ENCODE measurements at places on chromosomes 2 and 18.

DNA sequence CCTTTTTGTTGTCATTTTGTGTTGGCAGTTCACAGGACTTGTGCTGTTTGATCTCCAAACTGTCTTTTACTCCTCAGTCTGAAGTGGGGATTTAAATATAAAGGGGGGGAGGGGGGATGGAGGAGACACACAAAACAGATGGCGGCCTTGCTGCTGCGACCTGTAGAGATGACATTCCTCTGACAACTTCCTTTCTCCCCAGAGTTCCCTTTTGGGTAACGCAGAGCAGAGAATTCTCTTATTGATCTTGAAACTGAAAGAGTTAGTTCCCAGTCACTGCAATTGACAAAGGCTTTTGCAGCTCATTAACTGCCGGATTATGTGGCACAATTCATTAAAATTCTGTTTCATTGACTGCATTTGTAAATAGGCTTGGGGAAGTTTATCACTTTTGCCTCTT lies 279.3 kb downstream of the TSN start:
- no peak for DNase-seq

DNA sequence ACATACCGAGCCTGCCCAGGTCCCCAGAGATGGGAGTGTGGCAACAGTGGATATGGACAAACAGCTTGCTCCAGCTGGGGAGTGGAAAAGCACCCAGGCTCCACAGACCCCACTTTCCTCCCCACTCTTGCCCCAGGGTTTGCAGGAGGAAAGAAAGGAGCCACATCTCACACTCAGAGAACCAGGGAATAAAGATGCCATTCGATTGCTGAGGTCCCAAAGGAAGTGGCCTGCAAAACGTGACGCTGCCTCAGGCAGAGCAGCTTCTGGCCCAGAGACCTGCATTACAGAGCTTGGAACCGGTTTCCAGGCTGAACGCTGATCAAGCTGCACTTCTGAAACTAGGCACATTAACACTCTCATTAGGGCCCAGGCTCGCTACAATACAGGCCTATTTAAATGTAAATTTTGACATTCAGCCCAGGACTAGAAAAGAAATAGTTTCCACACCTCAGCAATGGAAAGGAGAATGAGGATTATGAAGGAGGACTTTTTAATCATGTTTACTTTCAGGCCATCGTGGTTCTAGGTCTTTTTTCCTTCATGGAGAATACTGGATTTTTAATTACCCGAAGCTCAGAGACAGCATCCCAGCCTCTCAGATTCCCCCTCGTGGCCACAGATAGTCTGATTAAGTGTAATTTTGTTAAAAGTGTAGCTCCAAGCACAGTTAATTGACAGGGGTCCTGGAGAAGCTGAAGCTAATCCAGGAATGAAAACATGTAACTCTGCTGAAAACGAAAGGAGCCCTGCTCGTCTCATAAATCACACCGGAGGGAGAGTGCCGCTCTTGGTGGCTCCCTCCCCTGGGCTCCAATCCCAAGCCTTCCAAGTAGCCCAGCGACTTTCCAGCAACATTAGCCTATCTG lies 221.3 kb upstream of the RAB6C start:
- DNase-seq: no peak

- no peak for DNase-seq
These were observed 744.3 kb upstream of the ACVR2A start for GRCh38 chr2:147100406-147101035.

DNA sequence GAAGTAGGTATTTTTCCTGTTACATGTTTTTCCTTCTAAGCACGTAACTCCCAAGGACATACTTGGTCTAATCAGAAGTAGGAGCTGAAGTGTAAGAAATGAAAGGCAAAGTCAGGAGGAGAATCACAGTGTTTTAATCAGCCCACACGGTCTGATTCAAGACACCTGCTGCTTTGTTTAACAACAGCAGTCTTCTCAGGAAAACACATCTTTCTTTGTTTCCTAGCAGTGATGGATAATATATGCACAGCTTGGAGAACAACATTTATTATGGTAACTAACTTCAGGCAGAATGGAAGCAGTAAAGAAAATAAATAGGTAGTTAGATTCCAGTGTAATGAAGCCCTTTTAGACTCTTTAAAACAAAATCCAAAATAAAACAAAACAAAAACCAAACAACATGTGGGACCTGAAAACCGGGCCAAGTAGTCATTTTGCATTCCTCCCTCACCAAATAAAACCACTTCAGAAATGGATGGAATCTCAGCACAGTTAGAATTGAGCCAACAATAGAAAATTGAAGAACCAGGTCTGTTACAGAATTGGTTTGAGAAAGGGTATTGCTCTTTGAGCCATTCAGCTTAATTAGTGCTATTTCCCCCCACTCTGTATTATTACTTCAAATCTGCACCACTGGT lies 61.1 kb upstream of the UGP2 start:
- DNase-seq: no peak

DNA sequence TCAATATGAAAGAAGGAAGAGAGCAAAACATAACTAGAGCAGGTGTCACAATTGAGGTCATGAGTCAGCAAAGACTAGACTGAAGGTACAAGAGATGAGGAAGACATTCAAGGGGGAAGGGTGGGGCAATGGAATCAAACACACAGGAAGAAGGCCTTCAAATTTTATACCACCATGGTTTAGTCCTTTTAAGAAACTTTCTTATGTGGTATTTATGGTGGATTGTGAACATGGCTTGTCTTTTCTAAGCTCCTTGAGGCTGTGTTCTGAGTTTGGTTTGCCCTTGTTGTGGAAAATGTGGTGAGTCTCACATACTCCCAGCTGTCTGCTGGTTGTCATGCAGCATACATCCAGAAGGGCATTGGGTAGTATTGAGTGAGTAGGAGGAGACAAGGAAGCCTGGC lies 62.1 kb downstream of the NABP1 start:
- no peak for DNase-seq

- DNase-seq: no peak
These were observed 92.7 kb upstream of the PARD3B start for GRCh38 chr2:204452464-204453023.

DNA sequence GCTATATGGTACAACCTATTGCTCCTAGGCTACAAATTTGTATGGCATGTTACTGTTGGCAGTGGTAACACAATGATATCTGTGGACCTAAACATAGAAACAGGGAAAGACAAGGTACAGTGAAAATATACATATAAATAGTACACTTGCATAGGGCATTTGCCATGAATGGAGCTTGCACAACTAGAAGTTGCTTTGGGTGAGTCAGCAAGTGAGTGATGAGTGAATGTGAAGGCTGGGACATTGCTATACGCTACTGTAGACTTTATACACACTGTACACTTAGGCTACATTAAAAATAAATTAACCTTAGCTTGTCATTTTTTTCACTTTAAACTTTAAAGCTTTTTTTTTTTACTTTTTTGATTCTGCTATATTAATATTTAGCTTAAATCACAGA lies 500.0 kb upstream of the SETBP1 start:
- DNase-seq: no peak

GRCh38 chr18:8065773-8066172 lies 498.7 kb downstream of the PTPRM start:
- no peak for DNase-seq

DNA sequence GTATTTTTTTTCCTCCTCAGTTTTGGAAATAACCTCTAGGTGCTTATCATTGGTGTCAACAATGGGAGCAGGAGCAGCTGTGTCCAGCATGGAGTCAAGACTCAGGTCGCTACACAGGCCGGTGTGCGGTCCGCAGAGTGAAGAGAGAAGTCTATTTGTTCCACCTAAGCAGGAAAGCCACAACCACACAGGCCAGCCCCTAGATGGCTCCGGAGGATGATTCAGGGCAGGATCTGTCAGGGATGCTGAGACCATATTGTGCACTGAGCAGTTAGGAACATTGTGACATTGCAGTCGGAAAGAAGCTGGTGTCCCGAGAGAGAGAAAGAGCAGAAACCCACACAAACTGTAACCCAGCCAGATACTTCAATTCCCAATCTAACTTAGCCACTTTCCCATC lies 136.9 kb downstream of the GAREM1 start:
- no peak for DNase-seq

GRCh38 chr2:130756874-130757668 lies 1.7 kb downstream of the AMER3 start:
- no peak for DNase-seq

DNA sequence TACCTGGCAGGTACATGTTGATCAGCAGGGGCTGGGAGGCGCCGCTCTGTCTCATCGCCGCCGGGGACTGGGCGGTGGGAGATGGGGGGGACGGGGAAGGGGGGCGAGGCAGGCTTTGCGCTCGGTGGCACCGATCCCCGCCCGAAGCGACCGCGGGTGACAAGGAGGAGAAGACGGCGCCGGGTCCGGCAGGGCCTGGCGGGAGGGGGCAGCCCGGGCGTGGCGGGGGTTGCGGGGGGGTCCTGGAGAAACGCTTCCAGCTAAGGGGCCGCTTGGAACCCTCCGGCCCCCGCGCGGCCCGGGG lies at the start of gene FEV:
Gene FEV, minus strand, starts transcription at position 164 of the 304 bp plus-strand sequence. Its CDS starts 109 bp downstream, at position 55.
- no peak for DNase-seq

Measured in stimulated activated CD4-positive, alpha-beta T cell treated with anti-CD3 and anti-CD28 coated beads, Interleukin-15, amount 100 ng/mL, for 1 hour (primary cell).